ENCODE measurements at places on chromosomes 16 and 17.

GRCh38 chr16:35862242-35862641 lies 2402.8 kb downstream of the TP53TG3F start:
- no peak for DNase-seq

GRCh38 chr17:48539177-48539576 lies 5.7 kb downstream of the HOXB2 start:
- DNase-seq = no peak

DNA sequence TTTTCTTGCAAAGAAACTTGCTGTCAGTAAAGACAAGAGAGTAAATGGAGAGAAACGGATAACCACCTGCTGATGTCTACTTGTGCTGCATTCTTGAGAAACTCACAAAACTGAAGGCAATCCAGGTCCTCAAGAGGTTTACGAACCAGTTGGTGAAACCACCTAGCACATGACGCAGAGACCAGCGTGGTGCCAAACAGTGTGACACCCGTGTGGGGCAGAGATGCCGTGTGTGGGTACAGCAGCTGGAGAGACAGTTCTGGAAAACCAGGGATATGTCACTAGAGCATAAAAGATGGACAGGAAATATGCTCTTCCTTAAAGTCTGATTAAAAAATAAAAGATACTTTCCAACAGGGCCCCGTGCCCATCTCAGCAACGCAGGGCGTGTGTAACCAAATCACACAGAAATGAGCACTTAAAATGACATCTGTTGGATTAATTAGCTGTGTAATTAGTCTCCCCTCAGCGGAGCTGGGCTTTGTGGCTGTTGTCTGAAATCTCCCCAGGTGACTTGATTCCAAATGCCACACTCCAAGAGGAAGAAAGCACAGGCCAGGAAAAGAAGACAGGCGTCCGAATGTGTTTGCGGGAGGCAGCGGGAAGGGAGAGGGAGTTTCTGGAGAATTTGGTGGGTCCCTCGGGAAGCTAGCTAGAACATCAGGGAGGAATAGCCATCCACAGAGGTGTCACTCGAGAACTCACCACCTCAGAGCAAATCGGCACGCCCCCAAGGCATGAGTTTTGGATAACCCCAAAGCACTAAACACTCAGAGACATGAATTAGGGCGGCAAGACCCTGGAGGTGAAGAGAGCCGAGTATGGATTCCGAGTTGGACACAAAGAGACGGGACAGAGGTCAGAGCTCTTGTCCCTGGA lies 109.8 kb downstream of the ZFHX3 start:
- no peak for DNase-seq

- no peak for DNase-seq
These were observed 344.5 kb upstream of the EEF2KMT start for GRCh38 chr16:5442054-5442453.

GRCh38 chr17:55157165-55157564 lies 107.6 kb upstream of the HLF start:
- DNase-seq = no peak

DNA sequence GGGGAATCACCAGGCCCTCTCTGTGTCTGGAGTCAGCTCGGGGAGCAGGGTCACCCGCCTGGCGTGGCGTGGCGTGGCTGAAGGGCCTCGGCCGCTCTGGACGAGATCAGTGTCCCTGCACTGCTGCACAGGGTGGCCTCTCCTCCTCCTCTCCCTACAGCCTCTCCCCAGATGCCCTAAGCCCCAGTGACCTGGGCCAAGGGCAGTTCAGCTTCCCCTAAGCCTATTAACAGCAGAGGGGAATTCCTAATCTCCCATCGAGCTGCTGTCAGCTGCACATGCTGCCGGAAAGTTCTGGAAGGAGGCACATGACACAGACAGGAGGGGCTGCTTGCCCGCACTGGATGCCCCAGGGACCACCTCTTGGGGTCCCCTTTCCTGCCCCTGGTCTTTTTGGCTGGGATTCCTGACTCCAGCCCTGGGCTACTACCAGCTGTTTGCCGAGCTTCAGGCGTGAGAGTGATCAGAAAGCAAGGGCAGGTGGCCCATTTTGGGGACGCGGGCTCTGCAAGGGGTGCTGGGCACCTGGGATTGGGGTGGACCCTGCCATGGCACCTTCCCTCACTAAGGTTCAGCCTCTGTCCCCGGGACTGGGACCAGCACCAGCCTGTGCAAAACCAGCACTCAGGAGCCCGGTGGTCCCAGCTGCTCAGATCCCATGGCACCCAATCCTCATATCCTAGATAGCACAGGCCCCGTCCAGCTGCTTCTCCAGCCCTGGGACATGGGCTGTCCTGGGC lies 794 bp downstream of the PDE6G start:
- no peak for DNase-seq

- no peak for DNase-seq
These were observed 1.3 kb downstream of the SLC43A2 start for GRCh38 chr17:1627182-1627981.

DNA sequence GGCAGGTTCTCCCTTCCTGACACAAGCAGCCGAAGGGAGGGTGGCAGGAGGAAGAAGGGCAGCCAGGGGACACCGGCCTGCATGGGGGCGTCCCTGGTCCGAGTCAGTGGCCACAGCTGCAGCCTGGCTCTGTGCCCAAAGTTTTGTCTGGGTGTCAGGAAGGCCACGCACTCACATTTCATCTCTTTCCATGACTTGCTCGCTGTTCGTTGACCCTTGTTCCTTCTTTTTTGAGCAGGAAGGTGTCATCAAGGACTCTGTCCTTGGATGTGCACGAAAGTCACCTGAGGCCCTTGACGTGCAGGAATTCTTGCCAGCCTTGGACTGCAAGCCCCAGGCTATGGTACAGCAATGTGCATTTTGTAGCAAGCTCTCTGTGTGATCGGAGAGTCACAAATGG lies 93.3 kb downstream of the TNFRSF13B start:
- no peak for DNase-seq

DNA sequence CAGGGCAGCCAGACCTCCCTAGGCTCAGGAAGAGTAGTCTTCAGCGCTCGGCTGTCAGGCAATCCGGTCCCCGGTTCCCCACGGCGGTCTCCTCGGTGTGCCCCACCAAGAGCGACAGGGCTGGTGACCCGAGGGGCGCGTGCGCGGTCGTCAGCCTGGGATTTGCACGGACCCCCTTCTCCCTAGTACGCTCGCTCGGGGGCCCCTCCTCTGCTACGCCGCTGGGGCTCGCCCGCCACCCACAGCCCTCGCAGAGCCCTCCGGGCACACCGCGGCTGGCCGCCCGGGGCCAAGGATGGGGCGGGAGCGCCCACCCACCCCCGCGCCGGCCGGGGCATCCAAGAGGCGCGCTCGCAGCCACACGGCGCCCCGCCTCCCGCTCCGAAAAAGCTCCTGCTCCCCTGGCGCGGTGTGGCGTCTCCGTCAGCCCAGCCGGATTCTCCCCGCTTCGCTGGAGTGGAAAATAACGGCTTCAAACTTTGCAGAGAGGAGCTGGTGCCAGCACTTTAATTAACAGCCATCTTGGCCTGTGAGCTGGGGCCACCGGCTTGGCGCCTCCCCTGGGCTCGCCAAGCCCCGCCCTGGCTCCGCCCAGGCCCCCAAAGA lies 2.1 kb upstream of the C1QL1 start:
- no peak for DNase-seq

DNA sequence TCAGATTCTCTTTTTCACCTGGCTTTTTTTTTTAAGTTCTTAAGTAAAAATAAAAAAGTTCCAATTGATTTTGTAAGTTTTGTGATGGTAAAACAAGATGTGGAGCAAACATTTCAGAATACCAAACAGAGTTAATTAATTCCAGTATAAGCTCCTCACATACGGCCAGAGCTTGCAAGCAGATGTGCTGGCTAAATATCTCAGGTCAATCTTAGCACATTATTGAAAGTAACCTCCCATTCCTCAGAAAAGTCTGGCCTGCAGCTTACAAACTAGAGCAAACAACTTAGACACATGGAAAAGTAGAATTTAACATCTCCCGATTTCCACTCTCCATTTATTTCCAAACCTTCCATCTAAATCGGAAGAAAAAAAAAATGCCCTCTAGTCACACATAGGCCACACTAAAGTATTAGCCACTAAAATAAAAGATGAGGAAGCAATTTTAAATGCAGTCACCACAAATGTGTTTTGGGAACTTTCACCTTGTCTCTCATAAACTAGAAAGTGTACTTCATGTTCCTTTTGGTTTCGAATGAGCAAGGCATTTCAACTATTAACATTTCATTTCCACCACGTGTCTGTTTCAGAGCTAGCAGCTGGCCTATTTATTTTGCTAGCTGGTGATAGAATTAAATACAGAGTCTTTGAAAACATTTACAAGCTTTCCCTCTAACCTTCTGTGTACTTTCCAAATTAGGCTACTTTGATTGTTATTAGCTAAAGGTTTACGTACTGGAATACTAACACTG lies 143.3 kb downstream of the STX8 start:
- no peak for DNase-seq

GRCh38 chr16:48277158-48277557 lies 29.8 kb upstream of the ABCC11 start:
- no peak for DNase-seq

- no peak for DNase-seq
These were observed 4.0 kb upstream of the CDC6 start for GRCh38 chr17:40283662-40284061.

DNA sequence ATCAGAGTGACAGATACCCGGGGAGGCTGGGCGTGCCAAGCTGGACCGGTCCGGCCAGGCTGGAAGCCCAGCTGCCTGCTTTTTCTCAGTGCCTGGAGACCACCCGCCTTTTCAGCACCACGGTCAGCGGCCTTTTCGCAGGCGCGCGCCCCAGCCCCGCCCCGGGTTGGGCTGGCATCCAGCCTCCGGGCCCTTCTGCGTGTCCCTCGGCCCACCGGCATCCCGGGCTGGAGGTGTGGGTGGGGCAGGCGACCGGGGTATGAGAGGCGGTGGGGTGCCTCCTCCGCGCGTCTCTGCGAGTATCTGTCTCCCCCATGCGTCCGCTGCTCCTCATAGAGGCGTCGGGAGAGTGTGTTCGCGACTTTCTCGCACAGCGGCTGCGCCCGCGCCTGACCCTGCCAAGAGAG lies 102.5 kb downstream of the MRM1 start:
- no peak for DNase-seq

DNA sequence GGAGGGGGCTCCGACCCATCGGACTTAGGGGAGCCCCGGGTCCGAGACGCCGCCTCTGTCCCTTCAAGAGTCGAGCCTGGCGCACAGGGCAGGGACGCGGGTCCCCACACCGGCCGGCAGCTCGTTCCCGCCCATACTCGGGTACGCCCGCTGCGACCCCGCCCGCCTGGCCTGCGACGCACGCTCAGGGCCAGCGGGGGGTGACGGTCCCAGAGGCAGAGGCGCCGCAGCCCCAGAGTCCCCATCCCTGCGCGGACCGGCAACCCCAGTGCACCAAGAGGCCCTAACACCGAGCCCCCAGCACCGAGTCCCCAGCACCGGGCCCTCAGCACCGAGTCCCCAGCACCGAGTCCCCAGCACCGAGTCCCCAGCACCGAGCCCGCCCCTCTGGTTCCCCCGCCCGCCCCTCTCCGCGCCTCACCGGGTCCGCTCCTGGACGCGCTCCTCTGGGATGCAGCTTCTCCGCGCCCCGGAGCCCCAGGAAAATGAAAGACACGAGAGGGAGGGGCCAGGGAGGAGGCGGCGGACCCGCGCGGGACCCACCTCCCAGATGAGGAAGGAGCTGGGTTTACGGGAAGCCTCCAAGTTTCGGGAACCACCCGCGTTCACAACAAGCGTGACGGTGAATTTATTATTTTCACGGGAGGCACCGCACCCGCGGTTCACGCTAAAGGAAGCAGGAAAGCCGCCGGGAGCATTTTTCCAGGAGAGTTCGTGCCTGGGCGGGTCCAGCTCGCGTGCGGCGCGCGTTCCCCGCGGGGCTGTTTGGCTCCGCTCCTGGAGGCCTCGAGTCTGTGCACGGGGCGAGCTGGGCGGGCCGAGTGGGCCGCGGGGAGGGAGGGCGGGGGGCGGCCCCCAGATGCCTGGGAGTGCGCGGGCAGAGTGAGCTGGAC lies at the start of gene SECTM1:
Gene SECTM1, minus strand, starts transcription at position 488 of the 893 bp plus-strand sequence. CDS start 6,526 bp downstream, outside the sequence.
- DNase-seq = no peak

Data from stimulated activated CD8-positive, alpha-beta memory T cell treated with anti-CD3 and anti-CD28 coated beads, Interleukin-4, amount 100 ng/mL, for 4 hours (primary cell).